NCI-H2029 treated with DMSO at 0.1 percent for 48 hours (cell line): ENCODE measurements at places on chromosomes 13 and 19.

DNA sequence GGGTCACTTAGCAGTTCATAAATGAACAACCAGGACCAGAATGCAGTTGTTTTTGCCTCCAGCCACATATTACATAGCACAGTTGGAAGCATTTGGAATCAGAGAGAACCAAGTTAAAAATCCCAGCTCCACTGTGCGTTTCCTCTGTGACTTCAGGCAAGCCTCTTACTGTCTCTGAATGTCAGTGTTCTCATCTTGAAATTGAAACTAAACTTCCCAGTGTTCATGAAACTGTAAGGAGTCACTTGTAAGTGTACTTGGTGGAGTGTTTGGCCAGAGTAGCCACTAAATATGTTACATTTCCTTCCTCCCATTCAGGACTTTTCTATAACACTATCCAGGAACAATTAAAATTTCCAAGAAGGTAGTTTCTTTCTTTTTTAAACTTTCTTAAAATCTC lies 276.8 kb downstream of the KCNRG start:
- DNase-seq: no peak

DNA sequence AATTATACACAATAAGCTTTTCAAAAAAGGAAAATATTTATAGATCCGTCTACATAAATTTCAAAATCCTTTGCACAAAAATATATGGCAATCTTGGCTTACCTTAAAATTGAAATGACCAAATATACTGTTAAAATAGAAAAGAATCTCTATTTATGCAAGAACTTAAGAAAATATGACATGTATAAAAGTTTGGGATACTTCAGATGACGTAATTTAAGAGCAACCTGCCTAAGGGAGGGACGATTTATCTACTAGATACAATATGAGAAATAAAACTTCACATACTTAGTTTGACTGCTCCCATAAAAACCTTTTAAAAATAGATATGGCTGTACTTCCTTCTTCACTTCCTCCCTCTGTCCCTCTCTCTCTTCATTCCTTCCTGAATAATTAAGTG lies 587.3 kb upstream of the SPRY2 start:
- no peak for DNase-seq

GRCh38 chr19:38351865-38352395 lies 16.3 kb downstream of the CATSPERG start:
- no peak for DNase-seq

DNA sequence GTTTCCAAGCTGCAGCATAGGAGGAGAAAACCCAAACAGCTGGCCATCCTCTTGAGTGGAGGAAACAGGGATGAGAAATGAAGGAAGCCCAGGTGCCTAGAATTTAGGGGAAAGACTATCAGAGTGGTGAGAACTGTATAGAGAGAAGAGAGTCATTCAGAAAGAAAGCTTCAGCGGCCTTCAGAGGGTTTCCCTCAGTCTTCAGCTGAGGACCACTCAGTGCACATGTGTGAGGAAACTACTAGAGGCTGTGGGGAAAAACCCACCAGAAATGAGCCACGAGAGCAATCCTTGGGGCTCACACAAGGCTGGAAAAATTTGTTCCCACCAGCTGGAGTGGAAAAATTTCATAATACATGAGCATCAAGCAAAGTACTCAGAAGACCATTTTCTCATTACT lies 35.2 kb upstream of the CPB2 start:
- DNase-seq: no peak

DNA sequence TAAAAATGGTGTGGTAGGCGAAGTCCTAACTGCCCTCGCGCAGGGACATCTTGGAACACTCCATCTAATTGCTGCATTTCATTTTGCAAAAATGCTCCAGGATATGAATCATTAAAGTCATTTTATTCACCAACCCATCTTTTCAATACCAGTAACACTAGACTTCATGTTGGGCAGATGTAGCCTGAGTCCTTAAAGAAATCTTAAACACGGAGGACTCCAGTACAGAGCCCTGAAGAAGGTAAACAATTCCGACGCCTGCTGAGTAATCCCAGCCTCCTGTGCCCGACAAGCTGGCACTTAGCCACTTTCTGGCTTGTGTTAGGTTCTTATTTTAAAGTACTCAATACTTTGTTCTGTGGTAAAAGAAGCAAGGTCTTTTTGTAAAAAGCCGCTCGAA lies 58.0 kb upstream of the IRS2 start:
- no peak for DNase-seq

GRCh38 chr13:102902789-102903347 lies 57.0 kb downstream of the ERCC5 start:
- DNase-seq: no peak

GRCh38 chr19:54188215-54188871 lies 1.0 kb downstream of the MBOAT7 start:
- no peak for DNase-seq

DNA sequence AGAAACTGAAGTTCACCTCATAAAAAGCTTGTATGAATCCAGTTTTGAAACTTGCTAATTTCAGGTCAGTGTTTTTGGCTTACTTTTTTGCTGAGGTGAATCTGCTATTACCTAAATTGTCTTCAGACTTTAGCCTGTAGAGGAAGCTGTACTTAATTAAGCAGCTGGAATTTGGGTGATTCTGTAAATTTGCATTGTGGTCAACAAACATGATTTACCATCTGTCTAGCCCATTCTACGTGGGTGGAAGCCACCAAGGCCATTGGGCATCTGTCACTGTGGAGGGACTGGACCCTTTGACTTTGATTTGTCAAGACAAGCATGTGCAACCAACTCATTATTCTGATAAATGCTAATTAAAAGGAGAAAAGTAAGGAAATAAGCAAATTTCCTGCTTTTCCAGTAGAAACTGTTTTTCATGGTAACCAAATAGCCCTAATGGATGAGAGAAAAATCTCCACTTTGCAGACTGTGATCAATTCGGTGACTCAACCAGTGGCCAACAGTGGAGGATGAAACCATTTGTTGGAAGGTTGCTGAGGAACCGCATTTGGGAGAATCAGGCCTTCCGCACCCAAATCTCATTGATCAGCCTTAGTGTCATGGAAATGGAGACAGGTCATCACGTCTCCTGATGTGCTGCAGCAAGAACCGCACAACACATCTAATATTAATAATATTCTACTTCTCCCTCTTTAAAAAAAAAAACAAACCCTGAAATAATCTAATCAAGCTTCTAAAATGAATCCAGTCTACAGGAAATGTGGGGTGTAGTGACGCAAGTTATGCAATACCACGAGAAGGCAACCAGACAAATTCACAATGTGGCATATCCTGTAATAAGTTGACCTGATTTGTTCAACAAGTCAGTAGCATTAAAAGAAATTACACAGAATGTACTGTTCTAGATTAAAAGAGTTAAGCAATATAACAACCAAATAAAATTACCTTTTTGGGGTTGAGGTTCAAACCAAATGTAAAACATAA lies 54.3 kb downstream of the GARRE1 start:
- DNase-seq: no peak

GRCh38 chr13:49536144-49536873 lies 40.6 kb downstream of the PHF11 start:
- DNase-seq: no peak

- no peak for DNase-seq
These were observed 87.2 kb upstream of the TNFSF11 start for GRCh38 chr13:42486711-42487198.
